Stimulated activated CD4-positive, alpha-beta T cell treated with anti-CD3 and anti-CD28 coated beads, TNF-alpha, amount 100 ng/mL, for 4 hours (primary cell): ENCODE measurements at places on chromosomes 12 and 14.

DNA sequence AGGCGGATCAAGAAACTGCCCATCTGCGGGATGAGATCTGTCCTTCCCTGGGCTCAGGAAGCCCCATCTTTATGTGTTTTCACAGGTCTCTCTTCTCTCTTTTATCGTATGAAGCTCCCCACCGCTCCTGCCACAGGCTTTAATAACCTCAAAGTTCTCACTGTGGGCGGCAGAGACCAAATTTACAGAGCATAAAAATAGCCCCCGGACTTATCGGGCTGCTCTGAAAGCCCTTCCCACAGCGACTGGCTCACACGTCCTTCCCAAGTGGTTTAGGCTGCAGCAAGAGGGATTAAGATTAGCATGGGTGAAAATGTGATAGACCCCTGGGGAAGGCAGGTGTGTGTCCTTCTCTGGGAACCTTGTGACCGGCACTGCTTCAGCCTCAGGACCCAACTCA lies 47.8 kb downstream of the TESC start:
- DNase-seq: no peak

DNA sequence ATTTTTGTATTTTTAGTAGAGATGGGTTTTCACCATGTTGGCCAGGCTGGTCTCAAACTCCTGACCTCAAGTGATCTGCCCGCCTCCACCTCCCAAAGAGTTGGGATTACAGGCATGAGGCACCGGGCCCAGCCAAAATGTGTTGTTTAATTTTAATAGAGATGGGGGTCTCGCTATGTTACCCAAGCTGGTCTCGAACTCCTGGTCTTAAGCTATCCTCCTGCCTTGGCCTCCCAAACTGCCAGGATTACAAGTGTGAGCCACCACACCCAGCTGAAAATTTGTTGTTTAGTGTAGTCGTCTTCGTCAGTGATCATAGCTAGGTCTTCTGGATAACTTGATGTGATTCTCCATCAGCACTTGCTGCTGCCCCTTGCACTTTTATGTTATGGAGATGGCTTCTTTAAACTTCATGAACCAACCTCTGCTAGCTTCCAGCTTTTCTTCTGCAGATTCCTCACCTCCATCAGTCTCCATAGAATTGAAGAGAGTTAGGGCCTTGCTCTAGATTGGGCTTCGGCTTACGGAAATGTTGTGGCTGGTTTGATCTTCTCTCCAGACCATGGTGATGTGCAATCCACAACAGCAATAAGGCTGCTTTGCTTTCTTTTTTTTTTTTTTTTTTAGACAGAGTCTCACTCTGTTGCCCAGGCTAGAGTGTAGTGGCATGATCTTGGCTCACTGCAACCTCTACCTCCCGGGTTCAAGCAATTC lies 13.0 kb downstream of the ISCU start:
- DNase-seq: no peak

GRCh38 chr14:85060121-85060520 lies 469.8 kb upstream of the FLRT2 start:
- DNase-seq: no peak

DNA sequence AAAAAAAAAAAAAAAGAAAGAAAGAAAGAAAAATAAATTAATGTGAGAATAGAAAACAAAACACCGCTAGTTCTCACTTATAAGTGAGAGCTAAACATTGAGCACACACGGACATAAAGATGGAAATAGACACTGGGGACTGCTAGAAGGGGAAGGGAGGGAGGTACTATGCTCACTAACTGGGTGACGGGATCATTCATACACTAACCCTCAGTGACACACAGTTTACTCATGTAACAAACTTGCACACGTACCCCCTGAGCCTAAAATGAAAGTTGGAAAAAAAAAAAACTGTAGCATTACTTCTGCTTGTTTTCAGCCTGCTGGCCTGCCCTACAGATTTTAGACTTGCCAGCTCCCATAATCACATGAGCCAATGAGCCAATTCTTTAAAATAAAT lies 10.5 kb upstream of the PRMT5 start:
- no peak for DNase-seq

DNA sequence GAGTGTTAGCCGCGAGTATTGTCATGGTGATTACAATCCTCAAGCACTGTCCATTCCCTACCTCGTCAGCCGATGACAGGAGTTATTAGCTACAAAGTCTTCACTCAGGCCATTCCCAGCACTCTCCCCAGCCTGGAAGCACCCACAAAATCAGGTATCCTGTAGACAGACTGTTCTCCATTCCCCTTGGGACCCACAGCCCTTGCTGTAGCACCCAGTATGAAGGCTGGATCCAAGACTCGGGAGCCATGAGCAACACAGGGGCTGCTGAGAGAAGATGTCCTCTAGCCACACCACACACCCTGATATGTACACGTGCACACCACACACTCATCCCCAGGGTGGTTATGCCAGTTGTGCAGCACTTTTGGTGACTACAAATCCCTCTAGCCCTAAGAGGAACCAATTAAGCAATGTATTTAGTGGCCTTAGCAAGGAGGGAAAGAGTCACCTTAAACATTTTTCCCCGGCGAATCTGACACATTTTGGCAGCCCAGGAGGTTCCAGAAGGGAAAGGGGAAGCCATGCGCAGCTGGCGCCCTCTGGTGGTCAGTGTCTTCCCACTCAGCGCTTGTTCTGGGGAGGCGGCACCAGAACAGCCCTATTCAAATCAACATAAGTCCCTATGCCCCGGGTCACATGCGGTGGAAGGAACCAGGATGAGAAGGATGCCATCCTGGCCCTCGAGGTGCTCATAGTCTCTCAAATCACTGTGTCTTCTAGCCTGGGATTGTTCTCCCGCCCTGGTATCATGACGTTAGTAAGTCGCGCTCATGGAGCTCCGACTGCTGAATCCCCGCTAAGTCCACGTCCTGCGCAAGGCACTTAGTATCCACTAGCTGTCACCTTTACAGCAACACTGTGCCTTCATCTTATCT lies 96.9 kb downstream of the GCH1 start:
- DNase-seq: peak; percentile 65

DNA sequence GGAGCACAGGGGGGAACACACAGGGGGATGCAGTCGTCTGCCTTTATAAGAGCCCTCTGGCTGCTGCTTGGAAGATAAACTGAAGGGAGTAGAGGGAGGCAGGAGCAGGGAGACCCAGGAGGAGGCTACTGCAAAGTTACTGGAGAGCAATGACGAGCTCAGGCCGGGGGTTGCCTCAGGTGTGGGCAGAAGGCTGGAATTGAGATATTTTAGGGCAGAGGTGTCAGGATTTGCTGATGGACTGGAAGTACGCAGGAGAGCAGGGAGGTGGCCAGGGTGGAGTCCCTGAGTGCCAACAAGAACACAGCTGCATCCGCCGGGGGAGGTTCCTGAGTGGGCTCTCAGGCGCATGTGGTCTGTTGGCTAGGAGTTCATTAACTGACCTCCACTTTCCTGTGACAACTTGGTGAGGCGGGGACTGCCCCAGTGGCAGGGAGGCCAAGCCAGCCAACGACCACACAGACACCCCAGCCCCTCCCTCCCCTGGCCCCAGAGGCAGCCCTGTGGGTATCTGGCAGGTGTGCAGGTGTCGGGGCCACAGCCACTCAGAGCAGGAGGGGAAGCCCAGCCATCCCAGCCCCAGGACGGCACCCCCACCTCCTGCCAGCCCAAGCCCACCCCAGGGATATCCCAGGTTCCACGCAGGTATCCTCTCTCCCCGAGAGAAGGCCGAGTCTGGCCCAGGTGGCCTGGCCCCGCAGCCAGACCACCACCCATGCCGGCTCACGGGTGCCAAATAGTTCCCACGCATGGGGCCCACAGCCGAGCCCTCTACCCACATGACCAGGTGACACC lies 85.4 kb downstream of the NCOR2 start:
- no peak for DNase-seq

DNA sequence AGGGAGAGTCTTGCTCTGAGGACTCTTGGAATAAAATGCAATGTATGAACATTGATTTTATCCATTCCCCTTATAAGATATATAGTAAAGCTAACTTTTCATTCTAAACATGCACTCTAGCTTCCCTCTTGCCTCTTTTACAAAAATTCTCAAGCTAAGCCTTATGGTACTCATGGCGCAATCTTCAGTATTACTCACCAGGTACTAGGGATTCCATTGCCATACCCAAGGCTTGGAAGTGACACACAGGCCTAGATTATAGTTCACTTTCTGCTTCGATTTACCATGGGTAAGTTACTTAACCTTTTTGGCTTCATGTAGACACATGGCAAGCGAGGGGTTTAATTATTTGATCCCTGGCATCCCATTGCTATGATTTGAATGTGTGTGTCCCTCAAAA lies 331.5 kb downstream of the LRIG3 start:
- no peak for DNase-seq

GRCh38 chr12:51593539-51593938 lies 2.5 kb downstream of the SCN8A start:
- no peak for DNase-seq

- DNase-seq: no peak
Observed at GRCh38 chr14:89265234-89265633, 151.8 kb downstream of the FOXN3 start.

DNA sequence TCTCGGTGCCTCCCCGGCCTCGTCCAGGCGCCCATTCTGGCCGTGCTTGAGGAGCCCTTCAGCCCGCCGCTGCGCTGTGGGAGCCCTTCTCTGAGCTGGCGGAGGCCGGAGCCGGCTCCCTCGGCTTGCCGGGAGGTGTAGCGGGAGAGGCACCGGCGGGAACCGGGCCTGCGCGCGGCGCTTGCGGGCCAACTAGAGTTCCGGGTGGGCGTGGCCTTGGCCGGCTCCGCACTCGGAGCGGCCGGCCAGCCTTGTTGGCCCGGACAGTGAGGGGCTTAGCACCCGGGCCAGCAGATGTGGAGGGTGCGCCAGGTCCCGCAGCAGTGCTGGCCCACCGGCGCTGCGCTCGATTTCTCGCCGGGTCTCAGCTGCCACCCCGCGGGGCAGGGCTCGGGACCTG lies 168.7 kb upstream of the RPL10L start:
- DNase-seq: no peak

GRCh38 chr12:34398366-34398705 lies 376.0 kb downstream of the ALG10 start:
- DNase-seq: no peak

- DNase-seq: no peak
Observed at GRCh38 chr14:68669111-68669511, 123.8 kb downstream of the ZFP36L1 start.

DNA sequence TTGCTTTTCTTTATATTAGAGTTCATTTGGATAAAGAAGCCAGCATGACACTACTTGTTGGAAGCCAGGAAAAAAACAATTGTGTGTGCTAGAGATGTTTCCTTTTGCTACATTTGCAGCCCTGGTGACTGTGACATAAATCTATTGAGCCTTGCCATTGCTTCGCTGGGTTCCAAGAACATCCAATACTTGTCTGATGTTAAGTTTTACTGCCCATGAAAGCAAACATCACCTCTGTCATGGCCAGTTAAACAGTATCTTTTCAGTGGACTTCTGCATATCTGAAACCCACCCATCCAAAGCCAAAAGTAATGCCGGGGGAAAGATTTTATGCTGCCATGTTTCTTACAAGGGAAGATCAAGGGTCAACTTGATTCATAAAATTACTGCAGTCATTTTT lies 184.0 kb downstream of the MSRB3 start:
- no peak for DNase-seq

- DNase-seq: no peak
Observed at GRCh38 chr14:23558346-23559009, 2.4 kb downstream of the THTPA start.

DNA sequence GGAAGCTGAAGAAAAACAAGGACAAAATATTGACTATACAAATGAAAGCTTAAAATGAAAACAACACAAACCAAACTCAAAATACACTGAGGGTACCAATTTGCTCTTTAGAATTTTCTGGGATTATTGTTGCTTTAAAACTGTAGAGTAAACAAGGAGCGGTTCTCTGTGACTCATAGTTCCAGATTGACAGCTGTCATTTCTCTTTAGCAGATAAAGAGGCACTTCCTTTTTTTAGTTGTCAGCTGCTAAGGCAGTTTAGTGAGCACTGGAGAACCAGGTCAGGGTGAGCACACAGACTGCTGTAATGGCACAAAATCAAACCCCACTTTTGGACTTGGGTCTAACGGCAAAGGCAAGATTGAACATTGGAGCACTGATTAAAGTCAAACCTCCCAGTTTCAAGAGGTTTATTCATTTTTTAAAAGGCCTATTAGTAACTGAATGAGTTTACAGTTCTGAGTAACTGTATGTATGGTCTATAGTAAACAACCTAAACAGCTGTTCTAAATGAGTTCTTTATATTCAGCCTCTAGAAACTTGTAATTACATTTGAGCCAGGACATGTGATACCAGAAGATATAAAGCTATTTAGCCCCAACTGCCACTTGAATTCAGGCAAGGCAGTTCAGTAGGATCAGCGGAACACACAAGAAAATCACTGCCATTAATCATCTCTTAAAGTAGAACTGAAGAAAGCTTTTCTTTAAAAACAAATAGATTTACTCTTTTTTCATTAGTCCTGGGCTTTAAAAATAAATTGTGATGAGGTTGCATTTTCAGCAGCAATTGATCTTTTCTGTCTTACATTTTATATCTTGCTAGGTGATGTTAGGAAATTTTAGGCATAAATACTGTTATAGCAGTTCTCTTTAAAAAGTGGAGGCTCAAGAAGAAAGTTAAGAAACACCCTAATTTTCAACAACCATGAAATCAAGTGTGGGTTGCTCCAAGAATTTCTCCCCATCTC lies 71.7 kb upstream of the PRICKLE1 start:
- DNase-seq: no peak

DNA sequence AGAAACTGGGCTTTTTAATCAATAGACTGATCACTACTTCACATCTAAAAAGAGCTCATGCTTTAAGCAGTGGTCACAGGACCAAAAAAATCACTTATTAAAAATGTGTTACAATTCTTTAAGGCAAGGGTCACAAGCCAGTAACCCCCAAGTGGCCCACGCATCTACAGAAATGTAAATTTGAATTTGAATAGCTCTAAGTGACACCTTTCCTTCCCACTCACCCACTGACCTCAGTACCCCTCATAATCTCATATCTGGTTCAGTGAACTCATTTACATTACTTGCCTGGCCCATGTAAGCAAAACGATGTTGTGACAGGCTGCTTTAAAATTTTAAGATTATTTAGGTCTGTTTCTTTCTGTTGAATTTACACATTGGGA lies 27.4 kb downstream of the NELL2 start:
- no peak for DNase-seq

GRCh38 chr14:60222820-60223219 lies 26.2 kb upstream of the PPM1A start:
- no peak for DNase-seq

- DNase-seq: no peak
Observed at GRCh38 chr14:29749327-29749726, 178.3 kb downstream of the PRKD1 start.

GRCh38 chr14:99648027-99648784 lies 3.3 kb downstream of the HHIPL1 start:
- no peak for DNase-seq

GRCh38 chr14:92521058-92521415 lies 7.5 kb downstream of the RIN3 start:
- DNase-seq: no peak

GRCh38 chr12:114680604-114681069 lies 3.3 kb downstream of the TBX3 start:
- no peak for DNase-seq
